ENCODE measurements at places on chromosomes 7 and 10. TPM values are rescaled to one million over a fixed set of nuclear protein-coding genes. Genes with fewer than 3 reads are reported as not detected.

GRCh38 chr10:91239789-91240188 lies 19.3 kb downstream of the PCGF5 start:
- no peak for DNase-seq

- DNase-seq: no peak
These were observed 381.4 kb downstream of the DGKB start for GRCh38 chr7:14521183-14521582.

- DNase-seq: peak; percentile 11
These were observed 527 bp upstream of the HERPUD2 start for GRCh38 chr7:35695473-35695850.

- no peak for DNase-seq
These were observed 50.5 kb upstream of the STARD3NL start for GRCh38 chr7:38127216-38128207.

DNA sequence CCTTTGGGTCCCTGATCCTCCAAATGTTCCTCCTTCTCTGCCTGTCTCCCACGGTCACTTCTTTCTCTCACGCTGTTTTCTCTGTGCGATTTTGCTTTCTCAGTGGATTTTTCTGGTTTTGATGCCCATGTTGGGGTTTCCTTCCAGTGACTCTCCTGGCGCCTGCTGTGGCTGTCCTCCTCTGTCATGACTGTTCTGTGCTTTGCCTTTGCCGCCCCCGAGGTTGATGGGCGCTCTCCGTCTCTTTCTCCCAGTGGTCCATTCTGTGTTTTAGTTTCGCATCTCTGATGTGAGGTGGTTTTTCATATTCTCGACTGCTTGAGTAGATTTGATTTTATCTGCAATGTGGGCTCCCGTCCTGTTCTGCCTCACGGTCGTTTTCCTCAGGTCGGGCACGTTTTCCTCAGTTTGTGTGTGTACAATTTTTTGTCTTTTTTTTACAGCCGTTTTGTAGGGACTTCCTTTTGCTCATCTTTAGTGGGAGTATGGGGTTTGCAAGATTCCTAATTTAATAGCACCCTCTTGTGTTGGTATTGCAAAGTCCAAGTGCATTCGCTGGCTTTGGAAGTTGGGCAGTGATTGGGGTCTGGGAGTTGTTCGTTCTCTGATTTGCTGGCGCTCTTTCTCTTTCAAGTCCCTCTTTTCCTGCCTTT lies 100.0 kb downstream of the INPP5A start:
- peak; percentile 80 for DNase-seq

GRCh38 chr7:137001478-137001877 lies 133.0 kb downstream of the CHRM2 start:
- DNase-seq: no peak

GRCh38 chr7:27096768-27097514 lies 1.1 kb upstream of the HOXA1 start:
- DNase-seq: peak; percentile 47

- DNase-seq: no peak
These were observed 439.8 kb upstream of the ZMIZ1 start for GRCh38 chr10:78628976-78629375.

UNC5B gene
- 31.2 TPM for total RNA-seq
